ENCODE measurements at places on chromosomes 1 and 21.

DNA sequence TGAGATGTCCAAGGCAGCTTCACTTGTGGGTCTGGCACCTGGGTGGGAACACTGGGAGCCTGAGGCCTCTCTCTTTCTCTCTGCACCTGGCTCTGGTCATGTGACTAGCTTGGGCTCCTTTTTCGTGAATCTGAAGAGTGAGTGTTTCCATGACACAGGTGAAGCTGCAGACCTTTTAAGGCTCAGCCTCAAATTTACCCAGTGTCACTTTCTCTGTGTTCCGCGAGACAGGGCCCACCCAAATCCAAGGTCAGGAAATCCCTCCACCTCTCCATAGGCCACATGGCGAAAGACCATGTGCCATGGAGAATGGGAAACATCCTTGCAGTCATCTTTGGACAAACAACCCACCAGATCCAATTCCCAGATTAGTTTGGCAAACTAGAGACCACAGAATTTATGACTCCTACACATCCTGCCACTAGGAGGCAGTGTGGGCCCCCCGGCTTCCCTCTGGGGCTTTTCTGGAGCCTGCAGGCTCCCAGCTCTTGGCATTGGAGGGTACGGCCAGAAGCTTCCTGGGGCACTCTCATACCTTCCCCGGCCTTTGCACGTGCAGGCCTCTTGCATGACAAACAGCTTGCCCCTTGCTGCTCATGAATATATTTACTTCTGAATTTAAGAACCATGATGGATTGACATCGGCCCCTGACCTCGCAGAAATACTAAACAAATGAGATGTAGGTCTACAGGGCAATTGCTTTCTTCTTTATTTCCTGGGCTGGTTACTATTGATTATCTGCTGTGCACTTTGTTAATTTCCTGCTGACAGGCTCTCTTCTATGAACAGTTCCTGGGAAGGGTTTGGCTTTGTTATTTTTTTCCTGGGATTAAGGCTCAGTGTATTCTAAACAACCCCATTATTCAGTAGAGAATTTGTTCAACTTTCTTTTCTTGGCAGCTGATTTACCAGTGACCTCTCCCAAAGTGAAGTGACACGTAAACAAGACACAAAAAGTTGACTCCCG is 180.7 kb downstream of the KAZN start:
- peak; percentile 7 for DNase-seq

GRCh38 chr1:90007979-90008404 is 13.1 kb downstream of the ZNF326 start:
- DNase-seq = no peak

DNA sequence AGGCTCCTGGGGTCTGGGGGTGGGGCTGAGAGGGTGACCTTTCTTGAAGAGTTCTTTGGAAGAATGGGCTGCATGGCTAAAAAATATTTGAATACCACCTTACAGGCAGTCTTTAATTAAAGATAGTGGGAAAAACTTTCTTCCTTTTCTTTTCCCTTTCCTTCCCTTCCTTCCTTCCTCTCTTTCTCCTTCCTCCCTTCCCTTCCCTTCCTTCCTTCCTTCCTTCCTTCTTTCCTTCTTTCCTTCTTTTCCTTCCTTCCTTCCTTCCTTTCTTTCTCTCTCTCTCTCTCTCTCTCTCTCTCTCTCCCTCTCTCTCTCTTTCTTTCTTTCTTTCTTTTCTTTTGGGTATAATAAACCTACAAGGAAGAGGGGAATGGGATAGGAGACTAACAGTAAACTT is 77.8 kb upstream of the EDN2 start:
- DNase-seq = no peak

DNA sequence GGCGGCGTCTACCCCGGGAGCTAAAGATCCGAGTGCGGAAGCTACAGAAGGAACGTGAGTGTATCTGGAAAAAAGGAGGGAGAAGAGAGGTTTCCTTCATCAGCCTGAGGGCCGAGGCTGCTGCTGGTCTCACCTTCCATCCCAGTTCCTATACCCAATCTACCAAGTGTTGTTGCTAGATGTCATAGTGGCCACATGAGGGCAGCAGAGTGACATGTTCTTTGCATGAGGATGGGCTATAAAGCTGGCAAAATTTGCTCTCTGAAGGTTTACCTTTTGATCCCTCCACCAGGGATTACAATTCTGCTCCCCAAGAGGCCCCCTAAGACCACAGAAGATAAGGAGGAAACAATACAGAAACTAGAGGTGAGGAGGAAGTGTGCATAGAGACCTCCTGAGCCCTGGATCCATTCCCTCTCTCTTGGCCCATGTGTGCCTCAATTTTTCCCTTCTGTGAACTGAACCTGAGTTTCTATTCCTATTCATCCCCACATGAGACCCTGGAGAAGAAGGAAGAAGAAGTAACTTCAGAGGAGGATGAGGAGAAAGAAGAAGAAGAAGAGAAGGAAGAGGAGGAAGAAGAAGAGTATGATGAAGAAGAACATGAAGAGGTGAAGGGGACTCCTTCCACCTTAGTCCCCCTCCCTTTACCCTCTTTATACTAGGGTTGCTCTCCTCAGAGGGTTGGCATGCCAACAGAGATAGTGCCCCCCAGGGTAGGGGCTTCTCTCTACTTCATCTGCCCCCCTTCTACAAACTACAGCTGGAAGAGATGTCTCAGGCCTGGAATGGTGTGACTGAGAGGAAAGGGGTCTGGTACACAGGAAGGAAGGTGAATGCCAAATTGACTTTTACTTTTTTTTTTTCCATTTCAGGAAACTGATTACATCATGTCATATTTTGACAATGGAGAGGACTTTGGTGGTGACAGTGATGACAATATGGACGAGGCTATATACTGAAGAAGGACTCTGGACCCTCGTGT is 13.3 kb downstream of the POLR3GL start:
- peak; percentile 53 for DNase-seq

- no peak for DNase-seq
These were observed 91.0 kb downstream of the TEX35 start for GRCh38 chr1:178603926-178604325.

GRCh38 chr21:44005593-44005992 is 6.5 kb upstream of the TRAPPC10 start:
- no peak for DNase-seq
